ENCODE measurements at places on chromosomes 12 and 14.

DNA sequence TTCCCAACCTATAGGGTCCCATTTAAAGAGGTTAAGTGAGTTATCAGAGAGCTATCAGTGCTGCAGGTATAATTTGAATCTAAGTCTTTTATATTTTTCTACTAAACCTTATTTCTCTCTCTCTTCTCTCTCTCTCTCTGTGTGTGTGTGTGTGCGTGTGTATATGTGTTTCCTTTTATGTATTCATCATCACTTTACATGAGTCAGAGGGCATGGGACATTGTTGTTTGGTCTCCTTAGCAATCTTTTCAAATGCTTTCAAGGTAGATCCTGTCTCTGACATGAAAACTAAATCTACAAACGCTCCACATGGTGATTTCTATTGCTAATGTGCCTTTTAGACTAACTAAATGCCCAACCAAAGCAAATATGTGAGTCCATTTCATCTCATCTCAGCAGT lies 459.7 kb downstream of the BTG1 start:
- no peak for DNase-seq

DNA sequence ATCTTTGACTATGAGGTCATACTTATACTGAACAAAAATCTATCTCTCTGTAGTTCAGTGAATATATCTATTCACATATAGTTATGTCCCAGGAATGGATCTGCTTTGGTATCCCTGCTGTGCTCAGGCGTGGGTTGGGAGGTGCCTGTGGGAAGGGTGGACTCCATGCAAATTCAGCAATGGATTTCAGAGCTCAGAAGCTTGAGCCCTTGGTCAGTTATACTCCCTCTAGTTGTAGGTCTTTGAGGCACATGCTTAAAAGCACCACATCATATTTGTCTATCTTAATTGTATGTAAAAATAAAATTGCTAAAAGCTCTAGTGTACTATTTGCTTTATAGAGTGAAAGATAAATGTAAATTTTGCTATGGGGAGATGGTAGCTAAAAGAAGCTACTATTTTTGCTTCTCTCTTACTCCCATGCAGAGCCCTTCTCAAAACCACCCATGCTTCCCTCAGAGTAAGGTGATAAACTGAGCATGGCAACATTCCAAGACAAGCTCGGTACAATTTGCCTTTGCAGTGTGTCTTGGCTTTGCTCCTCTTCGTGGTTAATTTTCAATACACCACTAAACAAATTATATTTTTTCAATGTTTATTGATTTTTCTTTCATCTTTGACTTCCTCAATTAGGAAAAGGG lies 54.9 kb downstream of the SLC16A7 start:
- DNase-seq, result no peak

GRCh38 chr12:125453751-125454150 lies 388.5 kb downstream of the AACS start:
- DNase-seq, result no peak

DNA sequence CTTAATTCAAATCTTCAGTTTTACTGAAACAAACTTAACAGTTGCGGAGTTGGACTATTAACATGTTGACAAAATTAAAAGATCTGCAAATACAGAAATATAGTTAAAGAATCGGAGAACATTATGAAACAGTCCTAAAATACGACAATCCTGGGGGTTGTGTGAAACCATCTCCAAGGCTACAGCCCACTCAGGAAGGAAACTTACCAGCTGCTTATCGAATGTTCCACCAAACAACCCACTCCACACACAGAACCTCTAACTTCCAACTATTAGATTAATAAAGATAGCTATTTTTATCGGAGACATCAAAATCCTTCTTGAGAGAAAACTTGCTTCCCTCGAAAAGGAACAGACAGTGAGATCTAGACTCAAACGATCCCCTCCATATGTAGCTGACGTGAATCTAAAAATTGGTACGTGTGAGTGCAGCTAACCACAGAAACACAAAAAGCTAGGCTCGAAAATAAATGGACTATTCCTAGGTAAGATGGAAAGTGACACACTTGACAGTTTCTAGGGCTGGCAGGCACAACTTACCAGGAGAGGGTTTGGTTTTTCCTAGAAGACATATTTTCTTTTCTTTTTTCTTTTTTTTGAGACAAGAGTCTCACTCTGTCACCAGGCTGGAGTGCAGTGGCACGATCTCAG lies 12.9 kb downstream of the VPS37B start:
- DNase-seq, result no peak

GRCh38 chr12:10739157-10740118 lies 16.3 kb upstream of the YBX3 start:
- no peak for DNase-seq

- DNase-seq, result no peak
Measured at GRCh38 chr14:23113431-23114119, 5.5 kb downstream of the CEBPE start.

GRCh38 chr12:71947645-71948105 lies 9.0 kb downstream of the TPH2 start:
- no peak for DNase-seq

DNA sequence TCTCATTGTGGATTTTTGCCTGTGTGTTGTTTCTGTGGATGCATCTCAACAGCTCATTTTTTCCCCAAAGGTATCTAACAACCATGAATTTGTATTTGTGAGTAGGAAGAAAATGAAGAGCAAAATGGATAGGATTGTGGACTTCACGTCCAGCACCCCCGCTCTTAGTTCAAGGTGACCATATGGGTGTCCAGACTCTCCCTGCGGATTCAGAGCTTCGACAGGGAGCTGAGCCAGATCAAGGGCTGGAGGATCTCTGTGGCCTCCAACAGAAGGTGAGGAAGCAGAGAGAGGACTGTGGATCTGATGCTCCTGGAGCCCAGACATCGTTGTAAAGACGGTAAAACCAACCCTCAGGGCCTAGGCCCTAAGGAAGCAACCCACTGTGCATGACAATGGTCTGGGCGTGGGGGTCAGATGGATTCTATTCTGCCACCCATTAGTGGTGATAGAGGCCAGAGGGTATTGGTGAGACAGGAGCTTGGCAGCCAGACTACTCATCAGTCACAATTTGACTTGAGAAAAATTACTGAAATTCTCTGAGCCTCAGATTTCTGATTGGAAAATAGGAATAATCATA lies 659.7 kb upstream of the TMEM132C start:
- no peak for DNase-seq

GRCh38 chr14:64000749-64001148 lies 147.9 kb downstream of the SYNE2 start:
- no peak for DNase-seq

DNA sequence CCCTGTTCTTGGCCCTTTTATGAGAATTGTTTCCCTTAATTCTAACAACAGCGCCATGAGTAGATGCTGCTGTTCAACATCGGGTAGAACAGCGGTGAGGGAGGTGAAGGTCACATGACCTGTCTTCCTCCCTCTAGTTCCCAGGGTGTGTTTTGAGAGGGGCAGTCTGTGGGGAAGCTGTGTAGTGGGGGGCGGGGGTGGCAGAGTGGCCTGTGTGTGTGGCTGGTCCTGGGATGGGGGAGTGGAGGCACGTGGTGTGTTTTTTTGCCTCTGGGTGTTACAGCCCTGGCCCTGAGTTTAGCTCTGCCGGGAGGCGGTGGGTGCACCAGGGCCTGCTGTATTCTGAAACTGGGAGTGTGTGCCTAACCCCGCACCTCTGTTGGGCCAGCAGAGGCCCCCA lies 202.7 kb downstream of the TSPAN9 start:
- DNase-seq, result no peak

GRCh38 chr14:77041881-77042545 lies 13.5 kb upstream of the IRF2BPL start:
- peak; percentile 60 for DNase-seq

GRCh38 chr12:75656210-75656609 lies 144.8 kb upstream of the KRR1 start:
- DNase-seq, result no peak

GRCh38 chr12:132392389-132393244 lies 63.2 kb upstream of the GALNT9 start:
- DNase-seq, result no peak

GRCh38 chr14:23034498-23035302 lies at the start of gene PSMB5:
Gene PSMB5, minus strand, starts transcription at chr14:23034900. Its CDS starts 19 bp downstream, at chr14:23034881.
- peak; percentile 92 for DNase-seq

GRCh38 chr14:63705561-63706070 lies 22.2 kb downstream of the SGPP1 start:
- DNase-seq, result no peak

DNA sequence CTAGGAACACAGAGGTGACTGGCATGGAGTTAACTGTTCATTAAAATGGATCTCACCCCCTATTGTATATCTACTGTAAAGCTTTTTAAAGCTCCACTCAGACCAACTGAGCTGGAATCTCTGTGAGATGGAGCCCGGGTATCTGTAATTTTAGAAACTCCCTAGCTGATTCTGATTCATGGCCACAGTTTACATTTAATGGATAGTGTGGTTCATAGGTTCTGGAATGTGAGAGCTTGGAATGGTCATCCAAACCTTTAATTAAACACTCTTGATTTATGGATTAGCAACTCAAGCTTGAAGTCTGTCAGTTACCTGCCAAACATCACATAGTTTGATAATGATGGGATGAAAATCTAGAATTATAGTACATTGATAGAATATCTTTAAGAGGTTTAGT lies 183.8 kb downstream of the SLC25A21 start:
- DNase-seq, result no peak

- no peak for DNase-seq
Measured at GRCh38 chr12:56164345-56164729, 6.2 kb downstream of the MYL6 start.

- no peak for DNase-seq
Measured at GRCh38 chr14:54754623-54755386, 147.8 kb downstream of the GCH1 start.

GRCh38 chr14:102081231-102082080 lies 5.4 kb downstream of the HSP90AA1 start:
- DNase-seq, result no peak

DNA sequence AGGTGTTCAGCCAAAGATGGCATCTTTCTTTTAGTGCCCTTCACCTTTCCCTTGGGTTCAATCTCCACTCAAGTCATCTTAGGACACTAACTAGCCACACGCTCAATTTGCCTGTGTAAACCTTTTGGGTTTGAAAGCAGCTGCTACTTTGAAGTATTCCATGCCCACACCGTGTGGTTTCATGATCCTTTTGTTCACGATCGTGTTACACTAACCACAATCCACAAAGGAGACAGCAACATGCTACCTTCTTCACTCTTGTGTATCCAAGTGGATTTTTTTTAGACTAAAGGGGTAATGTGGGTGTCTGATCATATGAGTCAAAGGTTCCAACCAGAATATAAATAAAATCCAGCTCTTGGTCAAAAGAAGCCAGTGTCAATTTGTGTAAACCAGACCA lies 122.7 kb upstream of the FAR2 start:
- no peak for DNase-seq

GRCh38 chr12:70796989-70797388 lies 123.5 kb downstream of the PTPRR start:
- no peak for DNase-seq

DNA sequence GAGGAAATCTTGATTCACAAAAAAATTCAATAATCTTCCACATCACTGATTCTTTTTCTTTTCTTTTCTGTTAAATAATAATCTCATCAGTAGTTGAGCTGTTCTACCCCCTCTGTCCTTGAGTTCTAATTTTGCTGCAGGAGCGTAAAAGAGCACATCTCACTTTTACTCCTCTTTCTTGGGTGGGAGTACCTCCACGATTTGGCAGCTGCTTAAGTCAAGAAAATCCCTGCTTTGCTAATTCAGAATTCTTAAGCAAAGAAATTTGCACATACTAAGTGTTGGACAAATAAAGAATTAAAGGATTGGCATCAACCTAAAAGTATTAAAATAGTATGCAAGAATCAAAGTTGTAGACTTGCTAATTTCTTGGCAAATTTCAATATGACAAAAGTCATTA lies 128.8 kb downstream of the PRKD1 start:
- no peak for DNase-seq
